ENCODE measurements at places on chromosomes 2 and 18.

DNA sequence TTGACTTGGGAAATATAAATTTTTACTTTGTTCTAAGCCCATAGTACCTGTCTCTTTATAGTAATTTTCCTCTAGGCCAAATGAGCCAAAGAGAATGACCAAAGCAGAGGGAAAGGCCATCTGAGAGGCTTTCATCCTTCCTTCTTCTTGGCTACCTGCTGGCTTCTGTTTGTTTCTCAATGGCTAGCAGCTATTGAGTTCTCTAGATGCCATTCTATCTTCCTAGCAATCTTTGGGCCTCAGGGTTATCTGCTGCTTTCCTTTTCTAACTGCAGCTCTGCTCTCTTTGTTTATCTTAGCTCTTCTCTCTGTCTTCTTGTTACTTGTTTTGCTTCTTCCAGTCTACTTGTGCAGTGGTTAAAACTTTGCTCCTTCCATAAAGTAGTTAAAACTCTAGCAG lies 601.1 kb upstream of the NRXN1 start:
- no peak for DNase-seq

DNA sequence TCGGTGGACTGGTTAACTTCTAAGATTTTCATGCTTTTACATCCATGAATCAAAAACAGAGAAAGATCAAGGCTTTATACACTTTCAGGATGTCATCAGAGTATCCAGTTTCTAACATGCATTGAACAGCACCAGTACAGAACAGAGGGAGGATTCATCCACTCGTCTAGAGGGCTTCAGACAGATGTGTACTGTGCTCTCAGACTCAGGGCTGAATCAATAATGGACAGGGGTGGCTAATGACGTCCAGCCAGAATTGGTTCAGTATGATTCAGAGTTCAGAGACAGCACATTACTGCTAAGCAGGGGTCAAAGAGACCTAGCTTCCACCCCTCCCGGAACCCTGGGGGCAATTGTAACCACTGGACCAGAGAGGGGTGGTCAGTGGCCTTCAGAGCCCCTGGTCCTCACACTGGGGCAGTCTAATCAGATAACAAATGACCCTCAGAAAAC lies 37.3 kb downstream of the RNU4ATAC start:
- DNase-seq, result no peak

- DNase-seq, result no peak
Observed at GRCh38 chr2:37767046-37767445, 95.6 kb upstream of the CDC42EP3 start.

DNA sequence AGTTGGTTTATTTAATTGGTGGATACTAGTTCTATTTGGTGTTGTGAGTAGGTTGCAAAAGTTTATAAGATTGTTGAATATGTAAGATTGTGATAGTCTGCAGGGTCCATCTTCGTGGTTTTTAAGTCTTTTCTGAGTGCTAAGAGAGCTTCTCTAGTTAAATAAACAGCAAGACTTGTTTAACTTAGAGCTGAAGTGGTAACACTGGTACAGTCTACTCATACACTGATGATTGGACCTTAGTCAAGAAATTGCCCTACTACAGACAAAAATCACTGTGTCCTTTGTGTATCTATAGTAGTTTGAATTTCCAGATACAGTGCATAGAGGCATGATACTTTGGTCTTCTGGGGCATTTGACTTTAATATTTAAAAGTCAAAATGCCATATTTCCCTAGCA lies 94.6 kb downstream of the PHLPP1 start:
- DNase-seq, result no peak

DNA sequence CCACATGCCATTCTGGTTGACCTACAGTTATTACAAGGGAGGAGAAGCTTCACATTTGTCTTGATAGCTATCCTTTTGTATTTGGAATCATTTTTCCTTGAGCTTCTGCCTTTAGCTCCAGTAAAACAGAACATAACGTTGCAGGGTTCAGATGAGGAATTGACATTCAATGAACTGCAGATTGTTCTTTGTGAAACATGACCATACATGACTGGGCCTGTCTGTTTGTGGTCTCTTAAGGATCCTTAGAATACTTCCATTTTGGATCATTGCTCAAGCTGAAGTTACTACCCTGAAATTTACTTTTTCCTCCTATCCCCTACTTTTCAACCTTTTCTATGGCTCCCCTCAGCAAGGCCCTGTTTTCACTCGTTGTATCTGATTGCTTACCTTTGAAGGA lies 1281.7 kb upstream of the CELF4 start:
- no peak for DNase-seq

DNA sequence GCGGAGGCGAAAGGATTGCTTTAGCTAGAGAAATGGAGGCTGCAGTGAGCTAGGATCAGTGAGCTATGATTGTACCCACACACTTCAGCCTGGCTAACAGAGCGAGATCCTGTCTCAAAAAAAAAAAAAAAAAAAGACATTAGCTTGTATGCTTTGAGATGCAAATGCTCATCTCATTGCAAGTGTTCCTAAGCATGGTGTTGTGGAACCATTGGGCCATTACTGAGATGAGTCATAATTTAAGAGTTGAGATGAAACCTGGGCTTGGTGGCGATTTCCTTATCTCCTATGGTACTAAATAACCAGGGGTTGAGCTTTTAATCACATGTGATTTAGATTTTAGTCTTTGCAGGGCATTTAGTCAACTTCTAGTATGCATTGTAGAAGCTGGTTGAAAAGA lies 2.2 kb downstream of the PLEKHA3 start:
- DNase-seq, result no peak

DNA sequence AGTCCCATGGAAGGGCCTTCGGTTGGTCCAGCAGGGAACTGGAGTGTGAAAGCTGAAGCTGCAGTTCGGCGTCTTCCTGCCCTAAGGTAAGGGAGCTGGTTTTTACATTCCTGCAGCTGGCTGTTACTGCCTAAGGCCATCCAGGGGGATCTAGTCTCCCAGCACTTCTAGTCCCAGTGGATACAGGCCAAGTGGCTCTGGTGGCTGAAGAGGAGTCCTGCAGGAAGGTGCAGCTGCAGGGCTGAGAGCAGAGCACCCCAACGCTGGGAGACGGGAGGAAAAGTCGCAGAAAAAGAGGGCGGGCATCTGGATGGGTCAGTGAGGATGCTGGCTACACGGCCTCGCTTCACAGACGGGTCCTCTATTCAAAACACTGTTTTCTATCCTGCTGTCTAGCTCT lies 225.0 kb upstream of the HS6ST1 start:
- no peak for DNase-seq

GRCh38 chr2:24125956-24126355 lies 2.7 kb downstream of the FAM228B start:
- DNase-seq, result no peak

GRCh38 chr2:210267698-210268097 lies 42.5 kb upstream of the ACADL start:
- DNase-seq, result no peak

DNA sequence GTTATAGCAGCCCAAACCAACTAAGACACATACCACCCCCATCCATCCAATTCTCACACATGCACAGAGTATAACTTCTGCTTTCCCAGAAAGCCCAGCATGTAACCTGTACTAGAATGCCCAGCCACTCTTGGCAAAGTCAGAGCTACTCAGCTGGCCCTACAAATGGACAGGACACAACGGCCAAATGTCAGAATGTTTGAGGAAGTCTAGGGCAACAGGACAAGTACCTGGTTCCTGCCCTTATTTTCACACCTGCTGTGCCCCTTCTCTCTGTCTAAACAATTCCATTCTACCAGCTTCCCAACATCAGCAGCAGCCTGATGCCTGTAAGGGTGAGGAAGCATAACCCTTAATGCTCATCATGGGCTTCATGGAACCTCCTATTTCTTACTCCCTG lies 15.1 kb upstream of the BZW1 start:
- no peak for DNase-seq

- peak; percentile 8 for DNase-seq
Observed at GRCh38 chr2:204325468-204325867, 219.8 kb upstream of the PARD3B start.

DNA sequence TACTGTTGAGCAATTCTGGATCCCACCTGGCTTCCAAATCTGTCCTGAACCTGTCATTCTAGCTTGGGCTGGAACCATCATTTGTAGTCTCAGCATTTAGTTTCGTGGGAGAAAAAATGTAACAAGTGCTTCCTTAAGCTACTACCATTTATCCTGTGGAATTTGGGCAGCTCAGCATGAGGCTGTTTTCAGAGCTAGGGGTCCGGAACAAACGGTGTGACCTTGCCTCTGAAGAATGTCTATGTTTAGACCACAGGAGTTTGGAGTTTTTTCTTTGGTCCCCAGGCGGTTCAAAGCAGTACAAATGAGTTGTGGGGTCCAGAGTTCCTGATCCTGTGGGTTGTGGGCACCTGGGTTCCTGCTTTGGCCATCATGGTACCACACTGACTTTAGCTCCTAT lies 59.1 kb upstream of the TMEM178A start:
- DNase-seq, result no peak

GRCh38 chr2:207663870-207664545 lies 38.8 kb upstream of the METTL21A start:
- DNase-seq, result no peak

GRCh38 chr2:217922101-217923006 lies 80.4 kb downstream of the TNS1 start:
- no peak for DNase-seq

- no peak for DNase-seq
Observed at GRCh38 chr18:61791031-61791430, 101.8 kb downstream of the RNF152 start.

GRCh38 chr2:156459720-156460119 lies 23.5 kb downstream of the GPD2 start:
- no peak for DNase-seq

DNA sequence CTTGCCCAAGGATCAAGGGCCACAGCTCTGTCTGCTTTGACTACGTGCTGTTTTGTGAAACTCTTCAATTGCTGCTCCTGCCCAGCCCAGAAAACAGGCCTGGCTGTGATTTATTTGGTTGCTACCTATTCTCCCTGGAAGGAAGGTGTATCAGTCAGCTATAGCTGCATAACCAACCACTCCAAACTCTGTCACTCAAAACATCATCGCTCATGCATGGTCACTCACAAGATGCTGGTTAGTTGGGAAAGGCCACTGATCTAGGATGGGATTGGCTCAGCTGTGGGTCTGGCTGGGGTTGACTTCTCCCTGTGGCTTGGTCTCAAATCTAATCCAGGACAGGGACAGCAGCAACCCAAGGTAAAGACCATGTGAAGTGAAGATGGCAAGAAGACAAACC lies 14.6 kb downstream of the TEX51 start:
- no peak for DNase-seq

- DNase-seq, result no peak
Observed at GRCh38 chr2:178101321-178102079, 10.7 kb upstream of the RBM45 start.

DNA sequence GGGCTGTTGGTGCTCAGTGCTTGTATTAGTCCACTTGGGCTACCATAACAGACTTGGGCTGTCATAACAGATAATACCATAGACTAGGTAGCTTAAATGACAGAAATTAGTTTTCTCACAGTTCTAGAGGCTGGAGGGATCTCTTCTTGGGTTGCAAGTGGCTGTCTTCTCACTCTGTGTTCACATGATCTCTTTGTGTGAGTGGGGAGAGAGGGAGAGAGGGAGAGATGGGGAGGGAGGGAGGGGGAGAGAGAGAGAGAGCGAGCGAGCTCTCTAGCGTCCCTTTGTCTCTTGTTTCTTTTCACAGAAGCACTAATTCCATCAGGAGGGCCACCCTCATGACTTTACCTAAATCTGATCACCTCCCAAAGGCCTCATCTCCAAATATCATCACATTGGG lies 4.5 kb upstream of the XRCC5 start:
- no peak for DNase-seq

DNA sequence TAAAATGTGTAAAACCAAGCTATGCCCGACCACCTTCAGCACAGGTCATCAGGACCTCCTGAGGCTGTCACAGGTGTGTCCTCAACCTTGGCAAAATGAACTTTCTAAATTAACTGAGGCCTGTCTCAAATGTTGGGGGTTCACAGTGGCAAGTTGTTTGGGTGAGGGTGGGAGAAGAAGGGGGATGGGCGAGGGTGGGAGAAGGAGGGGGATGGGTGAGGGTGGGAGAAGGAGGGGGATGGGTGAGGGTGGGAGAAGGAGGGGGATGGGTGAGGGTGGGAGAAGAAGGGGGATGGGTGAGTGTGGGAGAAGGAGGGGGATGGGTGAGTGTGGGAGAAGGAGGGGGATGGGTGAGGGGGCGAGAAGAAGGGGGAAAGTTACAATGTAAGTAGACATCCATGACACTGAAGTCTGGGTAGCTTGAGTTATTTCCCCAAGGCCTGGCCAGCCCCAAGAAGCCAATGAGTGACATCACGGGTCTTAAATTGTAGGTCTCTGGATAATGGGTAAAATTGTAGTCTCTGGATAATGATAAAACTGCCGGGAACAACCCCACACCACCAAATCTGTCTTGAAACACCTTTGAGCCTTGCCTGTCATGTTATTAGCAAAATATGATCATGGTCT lies 56.3 kb downstream of the TIMM21 start:
- DNase-seq, result no peak

DNA sequence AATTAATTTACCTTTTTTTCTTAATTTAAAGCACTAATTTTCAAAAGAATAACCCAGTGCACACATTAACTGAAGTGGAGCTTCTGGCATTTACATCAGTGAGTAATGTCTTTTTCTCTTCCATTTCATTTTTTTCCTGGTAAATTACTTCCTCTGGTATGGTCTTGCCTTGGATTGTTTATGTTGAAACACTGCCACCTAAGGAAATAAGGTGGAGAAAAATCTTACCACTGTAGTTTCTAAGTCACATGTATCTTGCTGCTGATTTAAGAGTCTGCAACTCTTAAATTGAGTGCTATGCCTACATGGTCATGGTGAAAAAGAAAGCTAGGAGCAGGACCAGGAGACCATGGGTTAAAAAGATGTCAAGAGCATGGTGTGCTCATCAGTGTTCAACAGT lies 51.0 kb downstream of the TTC27 start:
- no peak for DNase-seq

DNA sequence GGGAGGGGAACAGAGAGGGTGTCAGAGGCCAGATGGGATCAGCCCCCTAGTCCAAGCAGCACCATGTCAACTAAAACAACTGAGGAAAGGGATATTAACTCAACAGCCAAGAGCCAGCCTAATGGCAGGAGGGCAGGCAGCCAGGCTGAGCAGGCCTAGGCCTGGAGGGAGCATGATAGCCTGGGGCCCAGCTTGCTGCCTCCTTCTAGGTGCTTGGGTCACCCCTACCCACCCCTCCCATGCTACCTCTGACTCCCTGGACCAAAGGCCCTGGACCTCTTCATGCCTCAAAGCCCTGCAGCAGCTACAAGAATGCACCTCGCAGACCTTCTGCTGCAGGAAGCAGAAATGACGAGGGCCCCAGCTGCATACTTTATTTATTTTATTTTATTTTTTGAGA lies 22.1 kb upstream of the TNS1 start:
- no peak for DNase-seq

GRCh38 chr2:222698276-222698675 lies 26.8 kb downstream of the MOGAT1 start:
- no peak for DNase-seq

DNA sequence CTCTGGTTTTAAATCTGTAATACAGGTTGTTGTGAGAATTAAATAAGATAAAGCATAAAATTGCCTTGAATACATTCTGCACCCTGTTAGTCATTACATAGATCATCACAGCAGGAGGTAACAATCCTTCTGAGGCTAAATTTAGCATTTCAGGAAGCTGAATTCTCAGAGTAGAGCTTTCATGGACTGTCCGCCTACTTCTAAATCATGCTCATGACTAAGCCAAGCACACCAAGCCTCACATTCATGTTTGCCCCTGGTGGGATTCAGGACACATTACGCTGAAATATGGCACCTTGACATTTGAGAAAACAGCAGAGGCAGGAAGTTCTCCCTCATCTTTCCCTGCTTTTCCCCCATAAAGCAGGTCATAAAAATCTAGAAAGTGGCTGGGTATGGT lies 16.6 kb upstream of the PIK3C3 start:
- DNase-seq, result no peak

Measured in stimulated activated CD4-positive, alpha-beta T cell treated with anti-CD3 and anti-CD28 coated beads, Interleukin-1b, Interleukin-23, amount 100 ng/mL, for 1 hour (primary cell).